ENCODE measurements at places on chromosomes 3 and 15.

- no peak for DNase-seq
Measured at GRCh38 chr3:25781758-25782594, 1.3 kb downstream of the NGLY1 start.

DNA sequence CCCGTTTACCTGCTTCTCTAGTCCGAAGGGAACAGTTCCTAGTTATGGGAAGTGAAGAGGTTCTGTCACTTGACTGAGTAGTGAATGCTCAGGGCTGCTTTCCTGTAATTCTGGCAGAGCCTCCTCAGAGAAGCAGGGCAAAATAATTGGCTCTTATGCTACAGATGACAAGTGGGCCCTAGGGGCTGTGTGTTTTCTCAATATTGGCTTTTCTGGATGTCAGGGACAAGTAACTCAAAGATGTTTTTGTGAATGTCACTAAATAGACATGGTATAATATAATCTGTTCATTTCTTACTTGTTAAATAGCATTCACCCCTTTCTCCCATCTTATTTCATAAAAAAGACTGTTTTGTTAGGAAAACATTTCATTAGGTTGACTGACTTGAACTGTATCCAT, 40.1 kb downstream of the SGO1 start:
- DNase-seq, result no peak

DNA sequence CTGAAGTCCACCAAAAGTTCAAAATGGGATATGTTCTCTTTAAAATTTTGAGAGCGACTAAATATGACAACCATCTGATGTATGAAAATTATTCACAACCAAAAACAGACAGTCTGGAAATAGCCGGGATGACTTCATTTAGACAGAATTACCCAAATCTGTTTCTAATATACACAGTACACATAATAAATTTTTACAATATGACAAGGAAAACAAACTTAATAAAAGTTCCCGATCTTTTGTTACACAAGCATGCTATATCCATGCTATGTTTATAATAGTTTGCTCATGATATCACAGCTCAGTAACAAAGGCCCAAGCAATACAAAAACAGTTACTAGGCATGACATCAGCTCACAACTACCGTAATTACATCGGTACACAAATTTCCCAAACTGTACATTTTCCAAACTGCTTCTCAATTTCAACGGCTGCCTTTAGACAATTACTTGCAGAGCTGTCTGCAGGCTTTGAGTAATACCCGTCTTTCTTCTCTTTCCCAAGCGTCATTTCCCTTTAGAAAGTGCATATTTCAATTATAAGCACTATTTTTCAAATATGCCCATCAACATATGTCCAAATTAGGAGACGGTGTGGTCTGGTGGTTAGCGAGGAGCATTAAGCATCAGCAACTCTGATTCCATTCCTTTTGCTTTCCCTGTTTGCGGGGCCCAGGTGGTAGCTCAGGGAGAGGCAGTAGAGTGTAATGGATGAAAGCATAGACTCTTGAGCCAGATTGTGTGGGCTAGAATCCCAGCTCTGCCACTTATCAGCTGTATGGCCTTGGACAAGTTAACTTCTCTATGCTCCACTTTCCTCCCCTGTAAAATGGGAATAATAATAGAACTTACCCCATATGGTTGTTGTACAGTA, 481.2 kb downstream of the FOXP1 start:
- DNase-seq, result peak; percentile 53

- DNase-seq, result no peak
Measured at GRCh38 chr3:133674290-133674919, 12.7 kb upstream of the TOPBP1 start.

DNA sequence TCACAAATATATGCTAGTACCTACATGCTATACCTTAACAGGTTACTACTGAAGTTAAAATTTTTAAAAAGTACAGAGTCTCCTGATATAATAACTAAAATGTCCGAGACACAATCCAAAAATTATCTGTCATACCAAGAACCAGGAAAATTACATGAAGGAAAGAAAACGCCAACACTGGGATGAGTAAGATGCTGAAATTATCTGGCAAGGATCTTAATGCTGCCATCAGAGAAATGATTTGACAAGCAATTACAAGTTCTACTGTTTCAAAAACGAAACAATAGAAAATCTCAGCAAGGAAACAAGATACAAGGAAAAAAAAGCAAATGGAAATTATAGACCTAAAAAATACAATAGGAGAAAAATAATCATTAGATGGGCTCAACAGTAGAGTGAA, 92.5 kb downstream of the UBE3A start:
- peak; percentile 27 for DNase-seq

DNA sequence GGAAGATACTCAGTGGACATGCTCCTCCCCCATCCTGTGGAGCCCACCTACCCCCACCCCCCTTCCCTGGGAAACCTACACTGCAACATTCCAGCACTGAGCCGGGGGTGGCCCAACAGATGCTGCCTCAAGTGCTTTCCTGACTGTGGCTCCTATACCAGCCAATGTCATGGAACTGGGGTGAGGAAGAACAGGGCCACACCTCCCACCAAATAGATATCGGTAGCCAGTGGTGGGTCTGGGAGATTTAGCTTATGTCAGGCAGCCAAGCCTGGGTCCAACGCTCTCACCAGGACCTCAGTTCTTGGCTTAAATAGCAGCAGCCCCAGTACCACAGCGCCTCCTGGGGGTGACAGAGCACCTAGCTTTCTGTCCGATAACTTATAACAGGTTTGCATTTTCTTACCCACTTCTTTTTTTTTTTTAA, 30.3 kb downstream of the CDC25A start:
- peak; percentile 24 for DNase-seq

DNA sequence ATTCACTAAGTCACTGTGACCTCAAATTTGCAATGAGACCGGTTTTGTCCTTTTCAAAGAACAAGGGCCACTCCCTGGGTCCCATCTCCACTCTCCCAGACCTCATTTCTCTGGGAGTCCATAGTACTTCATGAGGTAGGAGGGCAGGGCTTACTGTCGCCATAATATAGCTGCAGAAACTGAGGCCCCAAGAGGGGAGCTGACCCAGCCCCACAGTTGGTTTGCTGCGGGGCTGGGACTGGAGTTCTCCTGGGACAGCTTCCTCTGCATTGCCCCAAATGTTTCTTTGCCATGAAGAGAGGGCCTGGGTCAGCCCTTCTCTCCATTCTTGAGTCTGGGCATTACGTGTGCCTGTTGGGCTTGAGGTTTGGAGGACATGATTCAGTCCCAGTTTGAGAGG, 60.1 kb downstream of the ITGA11 start:
- no peak for DNase-seq

DNA sequence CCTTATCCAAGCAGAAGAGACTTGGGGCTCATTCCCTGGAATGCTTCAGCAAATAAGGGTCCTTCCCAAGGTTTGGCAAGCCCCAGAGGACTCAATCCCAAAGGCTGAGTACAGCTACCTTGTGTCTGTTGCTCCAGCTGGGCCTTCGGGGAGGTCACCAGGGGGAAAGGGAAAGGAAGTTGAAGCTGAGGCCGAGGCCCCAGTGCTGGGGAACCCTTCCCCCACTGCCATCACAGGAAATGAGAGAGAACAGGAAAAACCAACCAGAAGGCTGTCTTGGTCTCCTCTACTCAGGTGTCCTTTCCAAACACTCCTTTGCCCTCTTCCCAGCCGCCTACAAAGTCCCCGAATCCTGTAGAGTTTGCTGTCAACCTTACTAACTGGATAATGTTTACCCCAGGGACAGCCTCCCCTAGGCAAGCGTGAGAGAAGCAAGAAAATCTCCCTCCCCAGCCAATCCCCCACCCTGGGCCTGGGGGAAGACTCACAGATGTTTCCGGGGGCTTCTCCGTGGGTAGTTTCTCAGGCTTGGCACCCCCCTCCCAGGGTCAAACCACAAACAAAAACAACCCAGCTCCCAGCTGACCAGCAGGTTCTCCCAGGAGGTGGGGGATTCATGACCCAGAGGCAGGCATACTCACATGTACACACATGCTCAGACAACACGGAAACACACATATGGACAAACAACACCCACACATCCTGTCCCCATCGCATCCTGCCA, 5.5 kb downstream of the CSRNP1 start:
- no peak for DNase-seq

GRCh38 chr3:15050405-15051092, 14.6 kb downstream of the MRPS25 start:
- no peak for DNase-seq

DNA sequence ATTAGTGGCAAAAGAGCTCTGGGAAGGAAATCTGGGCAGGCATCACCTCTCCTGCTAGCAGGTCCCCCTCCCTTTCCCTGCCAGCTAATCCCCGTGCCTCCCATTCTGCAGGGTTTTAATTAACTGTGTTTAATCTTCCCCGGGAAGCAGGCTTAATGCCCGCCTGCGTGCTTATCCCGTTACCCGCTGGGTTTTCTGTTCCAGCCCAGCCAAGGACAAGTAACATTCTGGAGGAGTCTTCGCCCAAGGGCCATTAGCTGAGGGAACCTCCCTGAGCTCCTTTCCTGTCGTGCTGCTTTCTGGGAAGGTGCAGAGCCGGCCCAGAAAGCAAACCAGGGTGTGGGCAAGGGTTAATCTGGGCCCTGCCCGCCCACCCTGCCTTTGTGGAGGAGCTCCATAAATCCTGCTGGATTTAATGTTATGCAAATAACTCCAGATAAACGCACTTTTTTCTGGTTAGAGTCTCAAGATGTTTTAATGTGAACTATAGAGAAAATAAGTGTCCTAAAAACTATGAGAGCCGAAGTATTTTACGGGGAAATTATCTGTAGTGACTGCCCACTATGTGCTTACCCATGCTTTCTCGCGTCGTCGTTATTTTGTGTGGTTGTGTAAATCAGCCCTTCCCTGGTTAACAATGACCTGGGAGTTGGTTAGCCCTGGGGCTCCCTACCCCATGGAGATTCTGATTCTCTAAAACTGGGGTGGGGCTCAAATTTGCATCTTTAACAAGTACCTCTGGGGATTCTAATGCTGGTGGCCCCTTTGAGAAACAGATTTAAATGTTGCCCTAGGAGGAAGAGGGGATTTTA, 25.9 kb downstream of the TRIM71 start:
- no peak for DNase-seq

DNA sequence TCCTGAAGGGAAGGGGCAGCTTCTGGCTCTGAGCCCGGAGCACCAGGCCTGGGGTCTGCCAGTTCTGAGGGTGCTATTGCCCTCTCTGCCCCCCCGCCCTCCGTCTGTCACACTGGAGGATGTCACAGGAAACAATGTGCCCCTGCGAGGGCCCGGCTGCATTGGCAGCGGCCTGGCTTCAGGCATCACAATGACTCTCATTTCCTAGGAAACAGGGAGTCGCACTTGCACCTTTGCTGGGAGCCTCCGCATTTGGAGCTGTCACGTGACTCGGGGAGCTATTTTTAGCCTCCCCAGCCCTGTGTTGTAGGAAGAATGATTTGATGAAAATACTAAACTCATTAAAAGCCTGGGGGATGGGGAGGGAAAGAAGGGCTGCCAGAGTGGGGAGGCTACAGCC, 518.9 kb downstream of the SHQ1 start:
- DNase-seq, result no peak

DNA sequence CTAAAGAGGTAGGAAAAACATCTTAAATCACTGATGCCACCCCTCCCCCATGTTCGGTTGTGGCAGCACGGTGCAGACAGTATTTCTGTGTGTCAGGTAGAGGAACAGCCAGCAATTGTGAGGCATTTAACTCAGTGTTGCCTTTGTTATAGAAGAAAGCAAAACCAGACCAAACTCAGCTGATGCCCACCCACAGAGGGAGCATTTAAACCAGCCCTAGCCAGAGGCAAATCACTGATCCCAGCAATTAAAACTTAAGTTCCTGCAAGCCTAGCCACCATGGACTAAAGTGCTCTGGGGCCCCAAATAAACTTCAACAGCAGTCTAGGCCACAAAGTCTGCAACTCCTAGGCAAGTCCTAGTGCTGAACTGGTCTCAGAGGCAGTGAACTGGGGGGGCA, 94.5 kb downstream of the CFAP20DC start:
- DNase-seq, result no peak

DNA sequence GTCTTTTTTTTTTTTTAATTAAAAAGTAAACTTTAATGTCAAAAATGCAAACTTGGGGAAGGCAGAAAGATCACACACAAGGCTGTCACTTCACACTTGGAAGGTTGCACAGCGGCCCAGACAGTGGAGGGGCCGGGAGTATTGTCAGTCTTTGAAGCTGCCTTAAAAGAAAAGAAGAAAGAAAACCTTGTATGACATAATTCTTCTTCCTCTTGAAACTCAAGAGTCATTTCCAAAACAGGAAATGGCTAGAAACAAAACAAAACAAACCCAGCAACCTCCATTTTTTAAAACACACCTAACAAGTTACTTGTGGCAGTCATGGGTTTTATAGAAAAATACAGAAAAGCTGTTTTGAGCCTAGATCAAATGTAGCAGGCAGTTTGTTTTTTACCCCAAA, 68.1 kb upstream of the MAGI1 start:
- no peak for DNase-seq

- peak; percentile 11 for DNase-seq
Measured at GRCh38 chr3:112818289-112818688, 28.4 kb downstream of the CD200R1L start.

DNA sequence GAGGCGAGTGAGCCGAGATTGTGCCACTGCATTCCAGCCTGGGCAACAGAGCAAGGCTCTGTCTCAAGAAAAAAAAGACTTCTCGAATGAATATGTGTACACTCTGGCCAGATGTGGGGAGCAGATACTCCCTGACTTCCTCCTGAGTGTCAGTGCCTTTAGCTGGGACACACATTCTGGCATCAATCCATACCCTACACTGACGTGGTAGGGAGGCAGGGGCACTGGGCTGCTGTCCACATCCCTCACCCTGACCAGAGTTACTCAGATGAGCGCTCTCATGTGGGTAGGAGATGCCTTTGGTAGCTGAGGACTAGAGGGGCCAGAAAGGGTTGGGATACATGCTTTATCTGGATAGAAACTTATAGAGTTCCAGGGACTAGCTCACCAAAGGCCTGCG, 15.6 kb downstream of the LIMD1 start:
- DNase-seq, result no peak

- DNase-seq, result peak; percentile 69
Measured at GRCh38 chr3:109532257-109533216, 195.2 kb upstream of the DPPA4 start.

GRCh38 chr15:79875213-79875612, 21.6 kb downstream of the MTHFS start:
- no peak for DNase-seq

- DNase-seq, result no peak
Measured at GRCh38 chr3:194450341-194450740, 36.5 kb downstream of the ATP13A3 start.

- DNase-seq, result no peak
Measured at GRCh38 chr15:66408675-66409282, 22.1 kb downstream of the MAP2K1 start.

DNA sequence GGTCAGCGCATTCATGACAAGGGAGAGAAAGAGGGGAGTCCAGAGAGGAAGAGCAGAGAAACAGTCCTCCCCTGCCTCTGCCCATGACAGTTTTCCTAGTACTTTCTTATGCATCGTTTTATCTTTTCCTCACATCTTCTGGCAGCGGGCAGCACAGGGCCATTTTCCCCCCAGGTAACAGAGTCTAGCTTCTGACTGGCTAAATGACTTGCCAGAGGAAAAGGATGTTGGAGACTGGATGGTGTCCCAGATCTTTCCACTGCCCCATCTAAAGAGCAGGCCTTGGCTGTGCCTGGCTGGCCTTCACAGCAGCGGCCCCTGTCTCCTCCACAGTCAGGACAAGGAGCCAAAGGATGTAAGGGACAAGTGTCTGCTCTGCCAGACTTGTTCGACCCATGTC, 59.3 kb downstream of the CTDSPL start:
- DNase-seq, result no peak

Data from mammary epithelial cell (primary cell).